NCI-H510A treated with DMSO at 0.1 percent for 48 hours (cell line): ENCODE measurements at places on chromosomes 2 and 18.

DNA sequence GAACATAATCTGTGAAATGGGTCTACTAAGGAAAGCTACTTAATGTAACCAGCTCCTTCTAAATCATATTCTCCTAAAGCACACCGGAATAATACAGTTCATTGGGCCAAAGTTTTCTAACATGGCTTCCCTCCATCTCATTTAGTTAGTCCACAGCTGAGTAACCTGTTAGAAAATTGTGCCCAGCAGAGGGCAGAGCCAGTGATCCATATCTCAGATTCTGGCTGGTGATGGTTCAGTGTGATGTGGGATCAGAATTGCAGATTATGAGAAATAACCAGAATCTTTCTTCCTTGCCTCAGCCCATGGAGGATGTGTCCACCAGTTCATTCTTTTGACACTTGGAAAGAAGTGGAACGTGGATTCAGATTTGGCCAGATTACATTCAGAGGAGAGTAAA lies 9.4 kb upstream of the CTLA4 start:
- DNase-seq: no peak

DNA sequence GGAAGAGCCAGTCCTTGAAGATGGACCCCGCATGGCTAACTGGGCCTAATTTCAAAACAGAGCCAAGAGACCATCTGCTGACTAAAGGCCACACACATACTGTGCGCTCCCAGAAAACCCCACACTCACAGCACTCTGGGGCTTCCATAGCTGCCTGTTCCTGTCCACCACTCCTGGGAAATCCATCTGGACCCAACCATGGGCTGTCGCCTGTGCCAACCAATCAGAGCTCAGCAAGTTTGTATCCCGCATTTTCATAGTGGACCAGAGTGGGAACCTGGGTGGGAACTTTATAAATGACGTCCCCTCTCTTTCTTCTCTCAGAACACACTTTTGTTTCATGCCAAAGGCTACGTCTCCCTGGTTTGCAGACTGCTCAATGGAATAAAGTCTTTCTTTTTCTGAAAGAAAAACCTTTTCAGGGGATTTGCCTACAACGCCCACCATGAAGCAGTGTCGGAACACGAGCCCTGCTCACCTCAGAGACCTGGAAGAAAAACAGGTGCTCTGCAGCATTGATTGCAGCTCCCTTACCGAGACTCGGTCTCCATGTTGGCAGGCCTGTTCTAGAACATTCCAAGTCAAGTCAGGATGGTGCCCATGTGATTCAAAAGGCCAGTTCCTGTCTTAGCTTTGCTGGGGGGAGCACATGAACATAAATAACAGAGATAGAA lies 137.2 kb upstream of the GPC1 start:
- DNase-seq: no peak

- DNase-seq: no peak
Measured at GRCh38 chr2:61162721-61163120, 733 bp downstream of the C2orf74 start.

DNA sequence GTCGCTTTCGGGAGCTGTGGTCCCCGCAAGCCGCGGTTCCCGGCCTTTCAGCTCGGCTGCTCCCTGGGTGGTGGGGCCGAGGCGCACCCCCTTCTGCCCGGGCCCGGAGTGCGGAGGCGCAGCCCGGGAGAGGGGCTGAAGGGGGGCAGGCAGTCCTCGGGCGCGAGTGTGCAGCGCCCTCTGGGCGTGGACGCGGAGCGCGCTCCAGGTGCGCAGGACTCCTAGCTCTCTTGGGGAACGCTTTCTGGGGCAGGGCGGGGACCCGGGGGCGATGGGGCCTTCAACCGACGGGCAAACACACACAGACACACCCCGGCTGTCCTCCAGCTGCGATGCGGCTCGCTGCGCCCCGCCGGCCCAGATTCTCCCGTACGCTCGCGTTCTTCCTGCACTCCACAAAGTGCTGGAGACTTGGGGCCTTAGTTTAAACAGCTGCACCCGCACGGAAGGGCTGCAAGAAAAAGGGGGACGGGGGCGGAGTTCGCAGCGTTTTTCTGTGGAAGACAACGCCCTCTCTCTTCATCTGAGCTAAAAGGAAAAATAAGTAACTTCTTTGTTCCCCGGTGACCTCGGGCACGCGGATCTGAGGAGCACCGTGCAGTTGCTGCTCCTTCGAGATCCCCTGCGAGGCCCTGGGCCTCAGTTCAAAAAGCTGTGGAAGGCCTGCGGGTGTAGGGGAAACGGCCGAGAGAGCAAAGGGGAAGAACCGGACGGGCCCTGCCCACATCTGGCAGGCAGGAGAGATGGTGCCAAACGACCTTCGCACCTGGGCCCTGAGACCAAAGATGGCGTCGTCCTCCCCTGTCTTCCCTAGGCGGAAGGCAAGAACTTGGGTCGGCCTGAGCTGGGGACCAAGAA lies 593 bp upstream of the SDC1 start:
- DNase-seq: peak; percentile 80

- peak; percentile 74 for DNase-seq
Measured at GRCh38 chr2:173924285-173924684, 40.9 kb downstream of the SP3 start.

- DNase-seq: no peak
Measured at GRCh38 chr2:55876429-55877086, 47.0 kb downstream of the EFEMP1 start.

DNA sequence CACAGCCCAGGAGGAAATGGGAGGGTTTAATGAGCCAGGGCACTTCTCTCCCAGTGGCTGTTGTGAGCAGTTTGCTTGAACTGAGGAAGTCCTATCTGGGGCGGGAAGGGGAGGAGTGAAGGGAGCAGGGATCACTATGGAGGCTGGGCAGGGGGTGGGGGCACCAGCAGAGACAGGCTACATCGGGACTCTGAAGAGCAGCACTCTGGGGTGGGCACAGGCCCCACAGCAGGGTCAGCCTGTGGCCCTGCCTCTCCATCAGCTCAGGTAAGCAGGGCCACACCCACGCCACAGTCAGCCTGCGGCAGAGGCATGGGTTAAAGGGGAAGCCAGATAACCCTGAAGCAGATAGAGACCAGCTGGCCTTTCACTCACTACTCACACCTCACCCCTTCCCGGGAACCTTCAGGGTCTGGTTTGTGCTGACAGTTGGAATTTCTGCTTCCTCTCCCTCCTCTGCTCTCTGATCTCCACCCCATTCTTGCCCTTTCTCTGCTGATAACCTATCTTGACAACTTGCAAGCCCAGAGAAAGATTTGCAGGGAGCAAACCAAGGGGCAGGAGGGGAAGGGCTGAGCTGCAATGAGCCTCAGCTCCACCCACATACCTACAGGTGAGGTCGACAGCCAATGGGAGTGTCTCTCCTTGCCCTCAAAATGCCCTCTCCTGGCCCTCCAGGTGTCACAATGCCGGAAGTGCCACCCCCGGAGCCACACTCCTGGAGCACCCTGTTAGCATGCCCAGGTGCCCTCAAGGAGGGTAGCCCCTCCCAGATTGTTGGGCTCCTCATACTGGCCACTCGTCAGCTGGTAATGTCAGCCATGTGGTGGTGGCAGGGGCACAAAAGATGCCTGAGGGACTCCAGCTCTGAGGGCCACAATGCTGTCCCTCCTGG lies 3.7 kb downstream of the SIGLEC15 start:
- no peak for DNase-seq

DNA sequence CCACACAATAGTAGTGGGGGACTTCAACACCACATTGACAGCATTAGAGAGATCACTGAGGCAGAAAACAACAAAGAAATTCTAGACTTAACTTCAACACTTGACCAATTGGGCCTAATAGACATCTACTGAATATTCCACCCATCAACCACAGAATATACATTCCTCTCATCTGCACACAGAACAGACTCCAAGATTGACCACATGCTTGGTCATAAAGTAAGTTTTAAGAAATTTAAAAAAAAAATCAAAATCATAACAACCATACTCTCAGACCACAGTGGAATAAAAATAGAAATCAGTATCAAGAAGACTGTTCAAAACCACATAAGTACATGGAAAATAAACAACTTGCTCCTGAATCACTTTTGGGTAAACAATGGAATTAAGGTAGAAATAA lies 9.0 kb upstream of the FLACC1 start:
- DNase-seq: no peak

DNA sequence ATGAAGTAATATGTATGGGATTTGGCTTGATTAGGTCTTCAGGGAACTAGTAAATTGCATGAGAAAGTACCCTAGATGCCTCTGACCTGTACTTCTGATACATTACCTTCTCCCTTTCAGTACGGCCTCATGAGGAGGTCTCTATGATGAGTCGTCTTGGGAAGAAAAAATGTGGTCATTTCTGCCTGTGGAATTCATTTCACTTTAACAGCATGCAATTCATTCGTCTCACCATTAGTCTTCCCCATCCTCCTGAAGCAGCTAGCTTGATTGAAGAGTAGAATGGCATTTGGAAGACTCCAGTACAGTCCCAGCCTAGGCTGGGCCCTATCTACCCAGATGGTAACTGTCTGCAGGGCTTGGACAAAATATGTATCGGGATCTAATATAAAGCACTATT lies 52.2 kb downstream of the TMX3 start:
- no peak for DNase-seq

DNA sequence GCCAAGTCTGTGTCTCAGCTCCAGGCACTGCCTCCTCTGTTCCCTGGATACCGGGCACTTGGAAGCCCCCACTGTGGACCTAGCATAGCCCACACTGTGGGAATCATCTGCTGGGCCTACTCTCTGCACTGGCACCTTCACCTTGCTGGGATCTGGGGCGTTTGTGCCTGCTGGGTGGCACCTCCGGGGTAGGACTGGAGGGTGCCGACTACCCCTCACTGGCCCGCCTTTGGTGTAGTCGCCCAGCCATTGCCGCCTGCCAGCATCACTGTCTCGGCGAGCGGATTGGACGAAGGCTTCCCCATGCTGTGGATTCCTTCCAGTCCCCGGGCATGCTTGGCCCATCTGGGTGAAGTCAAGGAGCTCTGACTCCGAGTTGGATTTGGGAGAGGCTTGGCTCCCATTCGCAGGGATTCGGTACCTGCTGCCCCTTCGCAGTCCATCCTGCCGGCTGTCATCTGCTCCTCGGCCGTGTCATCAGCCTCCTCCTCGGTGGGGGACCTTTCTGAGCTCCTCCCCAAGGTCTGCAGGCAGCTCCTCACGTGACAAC lies 180.6 kb upstream of the HDAC4 start:
- DNase-seq: no peak

DNA sequence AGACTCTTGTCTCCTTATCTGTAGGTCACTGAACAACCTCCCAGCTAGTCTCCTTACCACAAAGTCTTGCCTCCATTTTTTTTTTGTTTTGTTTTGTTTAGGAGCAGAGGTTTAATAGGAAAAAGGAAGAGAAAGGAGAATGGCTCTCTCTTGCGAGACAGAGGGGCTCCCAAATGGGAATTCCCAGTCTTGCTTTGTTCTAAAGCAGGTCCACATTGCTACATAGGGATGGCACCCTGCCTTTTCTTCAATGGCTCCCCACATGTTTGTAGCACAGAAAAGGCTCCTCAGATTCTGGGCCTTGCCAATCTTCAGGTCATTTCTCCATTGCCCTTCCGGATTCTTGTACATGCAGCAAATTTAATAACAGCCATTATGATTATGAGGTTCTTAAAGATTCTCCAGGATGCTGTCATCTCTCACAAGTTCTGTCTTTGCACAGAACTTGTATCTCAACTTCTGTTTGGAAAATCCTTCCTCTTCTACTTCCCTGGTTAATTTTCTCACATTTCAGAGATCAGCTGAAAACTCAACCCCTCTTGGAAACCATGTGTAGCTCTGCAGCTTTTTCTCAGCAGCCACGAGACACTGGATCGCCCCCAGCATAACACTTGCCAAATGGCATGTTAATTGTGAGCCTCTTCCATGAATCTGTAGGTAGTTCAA lies 23.6 kb downstream of the IL1F10 start:
- DNase-seq: no peak

DNA sequence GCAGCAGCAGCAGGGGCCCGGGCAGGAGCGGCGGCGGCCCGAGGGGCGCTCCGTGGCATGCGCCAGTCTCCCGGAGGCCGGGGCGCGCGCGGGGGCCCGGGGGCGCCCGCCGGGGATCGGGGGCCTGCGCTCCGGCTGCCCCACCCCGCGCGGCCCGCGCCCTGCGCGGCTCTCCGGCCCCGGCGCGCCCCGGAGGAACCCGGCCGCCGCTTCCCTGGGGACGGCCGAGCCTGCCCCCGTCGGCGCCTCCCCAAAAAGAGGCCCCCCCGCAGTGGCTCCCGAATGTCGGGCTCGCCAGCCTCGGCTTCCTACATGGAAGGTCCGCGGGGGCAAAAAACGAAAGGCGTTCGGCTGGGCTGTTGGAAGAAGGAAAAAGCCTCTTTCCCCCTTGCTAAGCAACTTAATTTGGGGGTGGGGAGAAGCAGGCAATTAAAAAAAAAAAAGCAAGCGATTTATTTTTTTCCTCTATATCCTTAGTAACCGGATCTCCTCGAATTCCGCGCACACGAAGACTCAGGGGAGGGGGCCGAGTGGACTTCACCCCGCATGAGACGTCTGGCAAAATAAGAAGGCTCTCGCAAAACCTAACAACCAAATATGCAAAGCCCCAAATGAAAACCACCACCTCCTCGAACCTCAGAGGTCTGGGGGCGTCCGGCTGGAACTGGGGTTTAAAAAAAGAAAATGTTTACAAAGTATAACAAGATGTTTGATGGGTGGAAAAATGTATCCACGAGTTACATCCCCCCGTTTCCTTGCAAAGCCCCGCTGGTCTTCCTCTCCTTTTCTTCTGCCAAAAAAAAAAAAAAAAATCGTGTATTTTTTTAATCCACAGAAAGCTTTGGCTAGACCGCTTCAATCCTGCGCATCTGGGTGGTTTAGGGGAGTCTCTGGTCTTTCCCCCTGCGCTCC lies at the start of gene SMAD7:
Gene SMAD7 (minus strand): TSS at position 430 of the 912 bp plus-strand sequence. CDS start 541 bp downstream, outside the sequence.
- no peak for DNase-seq

DNA sequence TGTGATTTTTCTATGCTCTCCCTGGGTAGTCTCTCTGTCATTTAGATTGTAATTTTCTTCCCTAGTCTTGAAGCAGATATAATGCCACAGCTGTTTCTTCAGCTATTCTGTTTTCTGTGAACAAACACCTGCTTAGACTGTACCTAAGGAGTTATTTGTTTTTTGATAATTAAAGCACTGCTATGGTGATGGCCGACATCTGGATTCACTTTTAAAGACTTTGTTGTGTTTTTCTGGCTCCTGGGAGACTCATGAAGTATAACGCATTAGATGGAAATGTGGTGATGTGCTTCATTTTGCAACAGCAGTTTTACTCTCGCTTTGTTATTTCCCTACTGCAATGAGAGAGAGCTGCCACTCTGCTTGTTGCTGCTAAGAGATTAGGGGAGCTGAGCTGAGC lies 15.7 kb upstream of the C2orf69 start:
- DNase-seq: no peak

- no peak for DNase-seq
Measured at GRCh38 chr2:157056200-157056676, 201.3 kb upstream of the GALNT5 start.

- peak; percentile 84 for DNase-seq
Measured at GRCh38 chr2:145563741-145564615, 1044.1 kb upstream of the ZEB2 start.

GRCh38 chr18:79517341-79517740 lies 121.6 kb downstream of the NFATC1 start:
- no peak for DNase-seq

GRCh38 chr2:237065071-237065377 lies 20.7 kb upstream of the COPS8 start:
- DNase-seq: no peak
